Subcutaneous preadipocyte (primary cell): ENCODE measurements at places on chromosomes 4 and X. TPM values are rescaled to one million over a fixed set of nuclear protein-coding genes. Genes with fewer than 3 reads are reported as not detected.

Gene F8A2
- not detected in 2 replicates for total RNA-seq

Gene ZAR1
- total RNA-seq: not detected in 2 replicates

Gene GIMD1
- total RNA-seq: not detected in 2 replicates

Gene SORBS2
- 3.7 and 6.1 TPM in 2 replicates for total RNA-seq

Gene FAM47E
- total RNA-seq: 0.37 TPM in 1 of 2 replicates, not detected in the other

Gene GUCY1A1
- total RNA-seq: under 0.01 and 0.37 TPM in 2 replicates

Gene PHKA1
- total RNA-seq: 5.5 and 9.4 TPM in 2 replicates

Gene MAGEA4
- total RNA-seq: not detected in 2 replicates

Gene USP17L22
- not detected in 2 replicates for total RNA-seq

Gene PNMA5
- total RNA-seq: not detected in 2 replicates

Gene PGM2
- 14.7 and 20.9 TPM in 2 replicates for total RNA-seq

Gene TNIP3
- total RNA-seq: 0.37 and 0.78 TPM in 2 replicates

Gene EDNRA
- total RNA-seq: 6.6 and 6.8 TPM in 2 replicates

Gene CACNA1F
- total RNA-seq: not detected in 2 replicates

Gene CYP4V2
- 7.4 and 9.2 TPM in 2 replicates for total RNA-seq

Gene STPG2
- under 0.01 TPM in 1 of 2 replicates, not detected in the other for total RNA-seq

Gene PPP3CA
- 33.4 and 43.4 TPM in 2 replicates for total RNA-seq

Gene GLOD5
- total RNA-seq: not detected in 2 replicates

Gene CSAG1
- total RNA-seq: not detected in 2 replicates

Gene RNF175
- under 0.01 and 1.2 TPM in 2 replicates for total RNA-seq

Gene ERVMER34-1
- 0.20 and 0.73 TPM in 2 replicates for total RNA-seq

Gene TEC
- total RNA-seq: 1.5 and 1.6 TPM in 2 replicates

Gene HAND2
- 9.9 and 15.4 TPM in 2 replicates for total RNA-seq

Gene UNC5C
- under 0.01 TPM in 2 replicates for total RNA-seq

Gene MRPL1
- 34.9 and 35.6 TPM in 2 replicates for total RNA-seq

Gene RPS6KA6
- 0.98 and 1.1 TPM in 2 replicates for total RNA-seq

Gene NDNF
- total RNA-seq: 0.73 and 1.2 TPM in 2 replicates

Gene ATP1B4
- not detected in 2 replicates for total RNA-seq

Gene SPP1
- total RNA-seq: 0.37 and 0.39 TPM in 2 replicates

Gene ETDA
- total RNA-seq: not detected in 2 replicates

Gene VSIG1
- under 0.01 TPM in 1 of 2 replicates, not detected in the other for total RNA-seq

Gene DTHD1
- not detected in 2 replicates for total RNA-seq
